ENCODE measurements at places on chromosomes 4 and X. TPM values are rescaled to one million over a fixed set of nuclear protein-coding genes. Genes with fewer than 3 reads are reported as not detected.

- no peak for DNase-seq
Measured at GRCh38 chr4:19832411-19832810, 419.3 kb upstream of the SLIT2 start.

- DNase-seq = no peak
Measured at GRCh38 chr4:20570981-20571715, 129.1 kb upstream of the PACRGL start.

- no peak for DNase-seq
Measured at GRCh38 chr4:17957688-17958087, 63.9 kb downstream of the LCORL start.

DNA sequence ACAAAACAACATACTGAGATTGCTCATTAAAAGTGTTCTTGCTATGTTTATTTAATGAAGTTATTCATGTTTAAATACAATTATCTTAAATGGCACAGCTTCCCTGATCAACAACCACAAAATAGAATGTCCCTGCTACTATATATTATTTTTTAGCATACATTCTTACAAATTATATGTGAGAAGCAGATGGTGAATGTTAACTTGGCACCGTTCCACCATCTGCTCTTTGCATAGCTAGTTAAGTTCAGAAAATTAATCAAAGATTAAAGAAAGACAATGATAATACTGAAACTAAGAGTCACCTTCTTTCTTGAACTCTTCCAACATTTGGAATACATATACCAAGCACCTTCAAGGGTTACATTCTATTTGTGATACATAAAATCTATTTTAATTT is 94.2 kb downstream of the PPP3CA start:
- DNase-seq = no peak

DNA sequence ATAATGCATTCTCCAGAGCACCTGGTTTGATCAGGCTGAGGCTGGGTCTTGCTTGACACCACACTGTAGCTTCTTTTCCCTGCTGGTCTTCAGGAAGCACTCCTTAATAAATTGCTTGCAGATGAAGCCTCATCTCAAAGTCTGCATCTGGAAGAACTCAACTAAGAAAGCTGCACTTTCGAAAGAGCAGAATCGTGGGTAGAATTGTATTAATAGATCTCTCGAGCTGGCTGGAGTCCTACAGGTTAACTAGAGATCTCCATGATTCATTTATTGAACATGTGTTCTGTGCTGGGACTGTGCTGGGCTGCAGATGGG is 152.7 kb downstream of the STK32B start:
- no peak for DNase-seq

DNA sequence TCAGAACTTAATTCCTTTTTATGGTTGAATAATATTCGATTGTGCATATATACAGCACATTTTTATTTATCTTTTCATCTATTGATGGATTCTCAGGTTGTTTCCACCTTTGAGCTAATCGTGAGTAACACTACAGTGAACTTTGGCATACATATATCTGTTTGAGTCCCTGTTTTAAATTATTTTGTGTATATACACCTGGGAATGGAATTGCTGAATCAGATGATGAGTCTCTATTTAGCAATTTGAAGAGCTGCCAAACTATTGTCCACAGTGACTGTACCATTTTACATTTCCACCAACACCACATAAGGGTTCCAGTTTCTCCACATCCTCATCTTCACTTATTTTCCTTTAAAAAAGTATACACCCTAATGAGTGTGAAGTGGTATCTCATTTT is 166.2 kb upstream of the FGF13 start:
- DNase-seq = peak; percentile 84

Gene LPAR4
- total RNA-seq = not detected

Gene SSX4B
- not detected for total RNA-seq

Data from mammary epithelial cell (primary cell).